T47D (cell line): ENCODE measurements at places on chromosomes 1 and 21.
A peak's percentile ranks its signal among the peaks of the same experiment; 100 is the strongest.

GRCh38 chr1:5752746-5753548 is 239.3 kb downstream of the NPHP4 start:
- DNase-seq: no peak

- DNase-seq: no peak
Measured at GRCh38 chr1:82704966-82705365, 904.2 kb downstream of the ADGRL2 start.

- no peak for DNase-seq
Measured at GRCh38 chr1:56493826-56494225, 85.5 kb downstream of the PLPP3 start.

DNA sequence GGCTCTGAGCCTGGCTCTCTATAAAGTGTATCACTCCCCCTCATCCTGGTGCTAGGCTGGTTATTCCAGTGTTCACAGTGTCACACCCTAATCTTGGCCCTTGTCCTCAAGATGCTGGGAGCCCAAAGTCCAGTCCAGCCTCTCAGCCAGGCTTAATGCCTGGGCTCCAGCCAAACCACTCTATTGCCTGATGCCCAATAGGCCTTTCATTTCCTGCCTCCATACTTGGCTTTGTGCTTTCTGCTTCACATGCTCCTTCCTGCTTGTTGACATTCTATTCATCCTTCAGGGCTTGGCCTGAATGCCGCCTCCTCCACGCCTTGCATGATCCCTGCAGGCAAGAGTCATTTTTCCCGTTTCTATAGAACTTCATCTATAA is 1.7 kb downstream of the KLHDC8A start:
- DNase-seq: peak; percentile 72

- no peak for DNase-seq
Measured at GRCh38 chr1:37305108-37305507, 169.3 kb upstream of the ZC3H12A start.

GRCh38 chr1:65471861-65472332 is 51.4 kb downstream of the LEPR start:
- no peak for DNase-seq

GRCh38 chr1:26358411-26359384 is 4.8 kb upstream of the CRYBG2 start:
- peak; percentile 19 for DNase-seq

DNA sequence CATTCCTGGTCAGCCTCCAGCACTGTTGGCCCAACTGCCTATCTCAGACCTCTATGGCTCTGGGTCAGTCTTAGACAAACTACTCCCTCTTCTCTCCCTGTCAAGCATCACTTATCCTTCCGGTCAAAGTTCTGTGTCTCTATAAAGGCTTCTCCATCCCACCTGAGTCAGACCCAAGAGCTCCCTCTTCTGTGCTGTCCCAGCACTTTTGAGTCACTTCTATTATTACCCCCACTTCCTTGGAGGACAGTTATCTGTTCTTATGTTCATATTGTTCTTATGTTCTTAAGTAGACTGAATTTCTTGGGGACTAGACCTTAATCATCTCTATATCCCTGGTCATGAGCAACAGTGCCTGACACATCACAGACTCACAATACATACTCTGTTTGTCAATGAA is 29.2 kb upstream of the IL10 start:
- DNase-seq: no peak

- DNase-seq: no peak
Measured at GRCh38 chr1:33231166-33231565, 25.1 kb upstream of the ZNF362 start.

GRCh38 chr1:110420874-110421793 is 13.6 kb upstream of the LAMTOR5 start:
- DNase-seq: no peak
